ENCODE measurements at places on chromosomes 4 and X.
A peak's percentile ranks its signal among the peaks of the same experiment; 100 is the strongest.

- DNase-seq, result no peak
Observed at GRCh38 chrX:24184018-24184417, 34.5 kb downstream of the ZFX start.

DNA sequence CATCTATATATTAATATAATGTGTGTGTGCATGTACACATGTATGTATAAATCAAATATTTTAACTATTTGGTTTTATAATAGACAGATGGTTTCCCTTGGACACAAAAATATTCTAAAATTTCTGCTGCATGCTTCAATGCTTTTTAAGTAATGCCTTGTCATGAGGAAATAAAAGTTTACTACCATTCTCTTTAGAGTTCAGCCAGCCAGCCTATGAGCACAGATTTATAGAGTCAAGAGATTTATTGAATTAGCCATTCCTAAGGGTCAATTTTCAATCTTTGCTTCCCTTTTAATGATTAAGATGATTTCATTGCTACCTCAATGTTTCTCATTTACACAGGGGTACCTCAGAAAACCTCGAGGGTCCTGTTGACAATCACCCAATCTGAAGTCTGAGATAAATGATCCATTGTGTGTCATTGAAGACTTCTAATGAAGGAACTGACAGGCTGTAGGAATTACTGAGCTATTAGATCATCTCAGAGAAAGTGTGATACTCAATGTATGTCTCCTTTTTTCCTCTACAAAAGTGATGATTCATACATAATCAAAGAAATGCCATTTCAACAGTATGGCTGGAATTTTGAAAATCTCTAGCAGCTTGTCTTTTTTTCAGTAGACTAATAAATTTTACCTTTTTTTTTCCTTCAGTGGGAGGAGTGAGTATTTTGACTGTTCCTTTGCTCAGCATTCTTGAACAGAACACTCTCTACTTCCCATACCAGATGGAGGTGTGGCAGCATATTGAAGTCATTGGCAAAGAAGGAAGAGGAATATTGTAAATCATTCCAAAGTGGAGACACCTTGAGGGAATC lies 222.6 kb upstream of the PCDH18 start:
- no peak for DNase-seq

GRCh38 chr4:184568770-184569169 lies 80.5 kb downstream of the CASP3 start:
- no peak for DNase-seq

GRCh38 chr4:188029114-188029513 lies 33.5 kb downstream of the ZFP42 start:
- DNase-seq, result no peak

DNA sequence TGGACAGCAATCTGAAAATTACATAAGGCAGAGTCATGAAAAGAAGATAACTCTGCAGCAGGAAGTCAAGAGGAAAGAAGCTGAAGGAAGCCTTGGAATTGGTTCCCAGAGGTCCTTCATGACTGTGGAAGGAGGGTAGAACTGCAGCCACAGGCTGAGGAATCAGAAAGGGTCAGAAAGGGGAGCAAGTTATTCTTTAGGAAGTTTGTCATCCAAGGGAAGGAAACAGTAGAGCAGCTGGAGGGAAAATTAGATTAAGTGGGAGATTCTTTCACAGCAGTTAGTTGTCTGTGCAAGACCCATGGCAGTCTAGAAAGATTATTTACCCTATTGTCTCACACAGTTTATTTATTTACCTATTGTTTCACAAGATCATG lies 9.3 kb upstream of the ADH1C start:
- DNase-seq, result no peak

- no peak for DNase-seq
Observed at GRCh38 chr4:44984083-44984482, 257.7 kb upstream of the GNPDA2 start.

DNA sequence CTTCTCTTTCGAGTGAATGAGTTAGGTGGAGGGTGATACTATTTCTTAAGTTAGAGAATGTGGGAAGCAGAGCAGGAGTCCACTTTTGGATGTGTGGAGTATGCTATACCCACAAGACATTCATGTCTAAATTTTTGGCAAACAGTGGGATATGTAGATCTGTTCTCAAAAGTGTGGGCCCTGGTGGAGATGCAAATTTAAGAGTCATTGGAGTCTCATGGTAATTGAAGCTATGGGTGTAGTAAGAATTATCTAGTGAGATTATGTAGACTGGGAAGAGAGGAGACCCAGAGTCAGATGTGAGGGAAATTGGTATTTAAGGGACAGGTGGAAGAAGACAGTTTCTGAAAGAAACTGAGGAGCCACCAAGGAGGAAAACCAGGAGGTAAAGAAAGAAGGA lies 7.0 kb downstream of the CEP135 start:
- DNase-seq, result no peak

- no peak for DNase-seq
Observed at GRCh38 chrX:15356444-15356843, 21.1 kb upstream of the PIGA start.

GRCh38 chr4:189036906-189037305 lies 897.7 kb downstream of the TRIML1 start:
- no peak for DNase-seq

DNA sequence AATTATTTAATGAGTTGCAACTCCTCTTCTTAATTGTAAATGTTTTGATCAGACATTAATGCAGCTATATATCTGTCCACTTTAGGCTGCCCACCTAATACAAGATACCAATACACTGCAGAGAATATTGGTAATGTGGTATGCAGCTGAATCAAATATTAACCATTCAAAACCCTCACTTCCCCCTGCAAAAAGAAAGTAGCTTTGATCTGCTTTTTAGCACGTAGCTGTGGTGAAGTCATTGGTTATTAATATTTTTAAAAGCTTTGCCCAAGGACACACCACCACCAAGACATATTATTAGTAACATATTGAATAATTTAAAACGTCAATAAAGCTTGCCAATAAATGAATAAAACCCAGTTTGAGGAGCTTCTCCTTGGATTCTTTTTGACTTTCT lies 28.6 kb upstream of the CYP2U1 start:
- DNase-seq, result no peak

DNA sequence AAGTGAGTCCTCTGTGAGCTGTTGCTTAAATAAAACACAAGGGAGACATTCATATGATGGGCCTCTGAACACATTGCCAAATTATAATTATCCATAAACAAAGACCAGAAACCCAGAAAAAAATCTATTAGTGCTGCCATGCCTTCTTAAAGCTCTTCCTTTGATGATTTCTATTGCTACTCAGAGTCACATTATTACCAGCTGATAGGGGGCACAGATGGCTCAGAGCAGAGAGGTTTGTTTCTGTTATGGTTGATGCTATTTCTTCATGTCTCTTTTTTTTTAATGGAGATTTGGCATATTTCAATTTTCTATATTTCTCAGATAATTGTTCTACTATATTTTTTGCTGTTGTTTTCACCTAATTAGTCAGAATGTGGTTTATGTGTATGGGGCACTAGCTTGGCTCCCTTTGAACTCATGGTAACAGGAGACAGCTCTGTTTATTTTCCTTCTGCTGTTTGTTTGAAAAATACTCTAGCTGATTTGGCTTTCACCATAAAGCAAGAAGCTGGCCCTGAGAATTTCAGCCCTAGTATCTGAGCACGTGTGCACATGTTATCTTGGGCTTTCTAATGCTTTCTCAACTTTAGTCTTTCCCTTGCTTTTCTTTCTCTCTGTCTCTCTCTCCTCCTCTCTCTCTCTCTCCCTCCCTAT lies 568.8 kb downstream of the PPARGC1A start:
- DNase-seq, result no peak

DNA sequence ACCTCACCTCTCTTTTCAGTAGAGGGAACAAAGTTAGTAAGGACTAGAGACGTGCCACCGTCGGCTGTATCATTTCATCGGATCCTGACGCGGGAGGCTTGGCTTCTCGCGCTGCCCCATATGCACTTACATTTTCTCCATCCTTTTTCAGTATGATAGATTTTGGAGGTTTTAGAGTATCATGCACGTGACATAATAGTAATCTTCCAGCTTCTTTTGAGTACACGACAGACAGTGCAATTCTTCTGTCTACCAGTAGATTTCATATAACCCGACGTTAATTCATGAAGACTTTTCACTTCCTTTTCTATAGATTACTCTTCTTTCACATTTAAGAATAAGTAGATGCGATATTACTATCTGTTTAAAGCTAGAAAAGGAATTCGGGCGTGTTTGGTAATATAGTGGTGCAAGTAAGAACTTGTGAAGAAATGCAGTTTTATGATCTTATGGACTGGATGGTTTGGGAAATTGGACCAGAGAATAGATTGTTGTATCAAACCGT lies 1.0 kb downstream of the CDS1 start:
- no peak for DNase-seq

GRCh38 chrX:40175511-40176350 lies 78.0 kb upstream of the BCOR start:
- peak; percentile 40 for DNase-seq

- DNase-seq, result no peak
Observed at GRCh38 chr4:3244747-3245146, 4.2 kb upstream of the MSANTD1 start.

GRCh38 chr4:10237131-10237530 lies 120.5 kb upstream of the WDR1 start:
- DNase-seq, result no peak

GRCh38 chrX:142576615-142577014 lies 371.5 kb upstream of the MAGEC2 start:
- no peak for DNase-seq

- no peak for DNase-seq
Observed at GRCh38 chr4:55169352-55169961, 44.1 kb upstream of the KDR start.

GRCh38 chrX:136220540-136220939 lies 30.7 kb downstream of the MAP7D3 start:
- no peak for DNase-seq

DNA sequence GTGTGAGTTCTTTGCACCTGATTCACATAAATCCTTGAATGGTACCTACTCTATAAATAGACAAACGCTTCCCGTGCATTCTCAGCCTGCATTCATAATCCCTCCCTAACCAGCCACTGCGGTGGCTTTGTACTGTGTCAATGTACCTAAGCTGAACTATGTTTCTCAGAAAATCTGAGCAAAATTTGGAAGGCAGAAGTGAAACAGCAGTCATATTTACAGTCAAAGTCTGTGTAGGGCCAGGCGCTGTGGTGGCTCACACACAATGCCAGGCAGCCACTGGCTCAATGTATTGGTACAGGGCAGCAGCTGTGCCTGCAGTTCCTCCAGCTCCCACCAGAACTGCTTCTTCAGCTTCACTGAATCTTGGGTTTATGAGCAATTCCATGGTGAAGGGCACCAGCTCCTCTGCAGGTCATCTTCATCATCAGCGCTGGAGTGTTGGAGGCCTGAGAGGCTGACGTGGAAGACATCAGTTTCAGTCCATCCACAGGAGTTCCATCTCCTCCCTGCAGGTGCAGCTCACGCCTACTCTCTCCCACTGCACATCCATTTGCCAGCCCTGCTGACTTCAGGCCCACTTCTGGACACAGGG lies 32.3 kb upstream of the IRF2 start:
- peak; percentile 14 for DNase-seq

- no peak for DNase-seq
Observed at GRCh38 chr4:123871341-123871740, 474.7 kb downstream of the SPRY1 start.

DNA sequence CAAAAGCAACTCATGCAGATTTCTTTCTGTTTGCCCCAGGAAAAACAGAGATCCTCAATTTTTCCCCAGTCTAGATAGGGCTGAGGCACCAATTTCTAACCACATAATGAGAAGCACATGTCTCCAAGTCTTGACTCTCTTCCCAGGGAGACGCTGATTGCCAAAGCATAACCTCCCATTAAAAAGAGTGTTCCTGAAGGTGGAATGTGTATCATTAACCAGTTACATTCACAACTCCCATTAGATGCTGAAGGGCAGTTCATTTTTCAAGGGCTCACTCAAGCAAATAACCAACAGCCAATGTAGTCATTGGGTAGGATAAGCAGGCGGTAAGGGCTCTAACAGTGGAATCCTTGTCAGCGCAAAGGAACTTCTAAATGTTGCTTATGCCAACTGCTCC lies 27.5 kb downstream of the TMEM47 start:
- no peak for DNase-seq

GRCh38 chrX:63551856-63552255 lies 200.7 kb upstream of the SPIN4 start:
- no peak for DNase-seq

- DNase-seq, result no peak
Observed at GRCh38 chrX:11481035-11481434, 184.7 kb downstream of the ARHGAP6 start.
